ENCODE measurements at places on chromosomes 5 and 9.

DNA sequence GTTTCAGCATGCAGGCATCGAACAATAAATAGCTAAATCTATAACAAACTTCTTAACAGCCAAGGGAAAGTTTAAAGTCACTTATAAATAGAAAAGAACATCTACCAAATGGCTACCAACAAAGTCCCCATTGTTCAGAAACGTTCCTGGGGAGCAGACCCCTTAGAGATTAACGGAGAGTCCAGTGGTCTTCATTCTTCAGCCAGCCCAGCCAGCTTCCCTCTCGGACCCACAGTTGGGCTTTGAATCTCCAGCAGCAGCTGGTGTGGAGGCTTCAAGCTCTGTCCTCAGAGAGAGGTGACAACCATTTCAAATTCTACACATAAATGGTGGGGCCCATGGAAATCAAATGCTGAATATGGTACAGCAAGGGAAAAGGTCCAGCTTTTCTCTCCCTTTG lies 11.2 kb downstream of the ENC1 start:
- no peak for DNase-seq

DNA sequence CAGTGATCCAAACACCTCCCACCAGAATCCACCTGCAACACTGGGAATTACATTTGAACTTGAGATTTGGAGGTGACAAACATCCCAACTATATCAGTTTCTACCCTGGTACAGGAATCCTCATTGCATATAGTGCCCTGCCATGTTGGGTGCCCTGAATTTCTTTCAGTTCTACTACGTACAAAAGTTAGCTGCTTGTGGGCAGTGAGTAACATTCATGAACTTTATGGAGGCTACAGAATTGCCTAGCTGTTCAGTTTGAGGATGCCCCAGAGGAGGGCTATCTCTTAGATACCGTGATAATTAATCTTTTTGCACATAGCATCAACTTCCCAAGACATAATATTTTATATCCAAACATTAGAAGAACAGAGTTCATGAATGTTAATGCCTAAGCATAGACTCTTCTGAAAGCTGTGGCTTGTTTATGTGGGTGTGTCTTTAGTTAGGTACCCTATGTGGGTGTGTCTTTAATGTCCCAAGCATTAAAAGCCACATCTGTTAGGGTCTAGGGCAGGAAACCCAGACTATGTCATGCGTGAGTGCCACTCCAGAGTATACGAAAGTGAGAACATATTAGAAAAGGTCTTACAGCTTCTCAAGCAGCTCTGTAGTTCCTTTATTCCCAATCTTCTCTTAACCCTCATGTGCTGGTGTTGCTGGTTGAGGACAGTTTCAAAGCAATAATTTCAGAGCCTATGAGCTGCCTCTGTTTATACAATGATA lies 47.0 kb upstream of the CHD1 start:
- peak; percentile 30 for DNase-seq

DNA sequence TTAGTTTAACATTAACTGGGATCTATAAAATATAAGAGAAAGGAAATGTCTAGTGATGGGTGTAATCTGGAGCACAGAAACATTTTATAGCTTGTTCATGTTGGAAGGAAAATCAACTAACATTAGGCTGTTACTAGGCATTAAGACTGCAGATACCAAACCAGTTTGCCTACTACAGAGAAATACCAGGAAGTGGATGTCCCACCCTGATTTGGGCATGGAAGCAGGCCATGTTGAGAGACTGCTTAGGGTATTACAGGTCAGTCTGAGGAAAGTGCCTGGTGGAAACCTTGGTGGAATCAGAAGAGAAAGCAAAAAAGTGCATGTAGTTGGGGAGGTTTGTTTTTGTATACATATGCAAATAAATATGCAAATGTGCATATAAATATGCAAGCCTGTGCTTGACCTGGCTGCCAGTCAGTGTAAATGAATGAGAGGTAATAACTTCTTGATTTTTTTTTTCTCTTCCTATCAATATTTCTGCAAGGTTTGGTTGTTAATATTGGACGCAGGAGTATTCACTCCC lies 9.6 kb upstream of the CCDC112 start:
- DNase-seq = no peak

- DNase-seq = peak; percentile 48
Observed at GRCh38 chr5:54440456-54440893, 15.0 kb upstream of the HSPB3 start.

- DNase-seq = no peak
Observed at GRCh38 chr5:5040712-5041111, 99.4 kb upstream of the ADAMTS16 start.

- DNase-seq = peak; percentile 2
Observed at GRCh38 chr9:104961238-104961637, 33.3 kb upstream of the ABCA1 start.

GRCh38 chr5:156640691-156641241 lies 209.3 kb upstream of the PPP1R2B start:
- DNase-seq = no peak

DNA sequence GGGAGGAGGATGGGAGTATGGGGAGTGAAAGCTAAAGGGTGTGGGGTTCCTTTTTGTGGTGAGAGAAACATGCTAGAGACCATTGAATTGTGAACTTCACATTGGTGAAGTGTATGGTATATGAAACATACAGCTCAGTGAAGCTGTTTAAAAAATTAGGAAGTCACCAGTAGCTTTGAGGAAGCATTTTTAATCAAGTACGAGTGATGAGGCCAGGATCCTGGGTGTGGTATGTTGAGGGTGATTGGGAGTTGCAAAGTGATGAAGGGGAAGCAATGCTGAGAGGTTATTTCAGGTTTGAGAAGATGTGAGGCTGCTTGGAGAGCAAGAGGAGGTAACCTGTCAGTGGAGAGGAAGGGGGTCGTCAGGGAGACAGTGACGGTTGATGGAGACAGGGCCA lies 22.7 kb upstream of the CLK4 start:
- no peak for DNase-seq

DNA sequence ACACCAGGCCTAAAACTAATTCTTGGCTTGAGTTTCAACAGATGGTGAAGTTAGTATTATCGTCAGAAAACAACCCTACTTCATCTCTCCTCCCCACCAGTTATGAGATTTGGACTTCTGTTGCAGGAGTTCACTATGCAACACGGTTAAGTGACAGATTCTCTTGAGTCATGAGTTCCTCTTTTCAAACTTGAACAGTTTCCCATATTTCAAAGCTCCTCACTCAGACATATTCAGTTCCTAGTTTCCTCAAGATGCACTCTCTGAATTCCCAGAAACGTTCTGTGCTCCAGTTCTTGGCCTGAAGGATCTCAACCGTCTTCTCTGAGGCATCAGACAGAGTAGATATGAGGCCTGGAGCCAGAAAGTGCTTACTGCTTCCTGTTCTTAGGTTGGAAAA lies 7.3 kb upstream of the PTGER4 start:
- no peak for DNase-seq

DNA sequence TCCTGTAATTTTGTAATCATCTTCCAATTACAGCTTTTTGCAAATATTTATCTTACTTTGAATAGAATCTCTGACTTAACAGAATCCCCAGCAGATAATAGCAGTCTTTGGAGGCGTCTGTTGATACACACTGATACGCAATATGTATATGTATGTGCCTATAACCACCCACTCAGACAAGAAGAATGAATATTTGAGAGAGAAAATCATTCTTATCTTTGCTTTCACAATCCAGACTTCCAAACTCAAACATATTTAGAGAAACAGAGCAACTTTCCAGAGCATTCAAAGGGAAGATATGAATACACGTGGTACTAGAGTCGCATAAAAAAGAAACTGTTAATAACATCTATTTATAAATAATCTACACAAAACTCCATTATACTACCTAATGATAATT lies 6.1 kb downstream of the RORB start:
- no peak for DNase-seq

DNA sequence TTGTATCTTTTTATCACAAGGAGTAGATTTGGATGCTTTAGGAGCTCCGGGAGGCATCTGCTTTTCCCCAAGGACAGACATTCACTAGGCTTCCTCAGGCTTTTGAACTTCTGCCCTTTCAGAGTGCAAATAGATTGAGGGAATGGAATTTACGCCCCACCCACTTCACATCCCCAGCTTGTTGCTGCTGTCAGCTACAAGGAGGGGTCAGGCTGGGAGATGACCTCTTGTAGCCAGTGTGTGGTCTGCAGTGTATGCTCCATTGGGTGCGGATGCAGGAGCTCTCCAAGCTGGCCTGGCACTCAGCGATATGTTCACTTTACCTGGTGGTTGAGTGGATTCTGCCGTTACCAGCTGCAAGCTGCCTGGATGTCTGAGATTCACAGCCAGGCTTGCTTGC lies 6.4 kb downstream of the TNFSF15 start:
- no peak for DNase-seq
